Upper lobe of left lung (tissue), 6 donors: ENCODE measurements at places on chromosomes 1 and 21. TPM values are rescaled to one million over a fixed set of nuclear protein-coding genes. Genes with fewer than 3 reads are reported as not detected.

- DNase-seq, result no peak
Observed at GRCh38 chr21:44255511-44255981, 6.2 kb downstream of the DNMT3L start.

- no peak for DNase-seq
Observed at GRCh38 chr1:111082421-111083203, 57.3 kb downstream of the DRAM2 start.

DNA sequence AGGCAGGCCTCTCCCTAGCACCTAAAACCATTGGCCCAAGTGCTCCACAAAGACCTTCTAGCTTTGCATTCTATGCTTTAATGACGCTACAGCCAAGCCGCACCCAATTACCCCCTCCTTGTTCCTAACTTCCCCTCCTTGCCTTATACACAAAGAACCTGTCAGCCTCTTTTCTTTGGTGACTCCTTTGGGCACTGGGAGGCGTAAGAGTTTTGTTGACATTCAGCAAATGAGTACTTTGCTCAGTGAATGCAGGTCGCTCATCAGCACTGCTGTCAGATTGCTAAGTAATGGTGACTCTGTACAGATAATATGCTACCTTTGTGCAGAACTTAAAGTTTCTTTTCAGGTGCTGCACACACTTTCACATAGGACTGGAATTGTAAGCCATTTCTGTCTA lies 187.6 kb upstream of the FAM78B start:
- DNase-seq, result no peak

- DNase-seq, result no peak
Observed at GRCh38 chr1:27951396-27951795, 8.4 kb upstream of the XKR8 start.

- no peak for DNase-seq
Observed at GRCh38 chr1:242065813-242066212, 66.9 kb upstream of the MAP1LC3C start.

BCL2L15 gene
- total RNA-seq, result 1.0 TPM

OPTC gene
- total RNA-seq, result not detected

NIBAN1 gene
- total RNA-seq, result 38.7 TPM

NUF2 gene
- total RNA-seq, result 1.6 TPM
